ENCODE measurements at places on chromosomes 4 and X.

DNA sequence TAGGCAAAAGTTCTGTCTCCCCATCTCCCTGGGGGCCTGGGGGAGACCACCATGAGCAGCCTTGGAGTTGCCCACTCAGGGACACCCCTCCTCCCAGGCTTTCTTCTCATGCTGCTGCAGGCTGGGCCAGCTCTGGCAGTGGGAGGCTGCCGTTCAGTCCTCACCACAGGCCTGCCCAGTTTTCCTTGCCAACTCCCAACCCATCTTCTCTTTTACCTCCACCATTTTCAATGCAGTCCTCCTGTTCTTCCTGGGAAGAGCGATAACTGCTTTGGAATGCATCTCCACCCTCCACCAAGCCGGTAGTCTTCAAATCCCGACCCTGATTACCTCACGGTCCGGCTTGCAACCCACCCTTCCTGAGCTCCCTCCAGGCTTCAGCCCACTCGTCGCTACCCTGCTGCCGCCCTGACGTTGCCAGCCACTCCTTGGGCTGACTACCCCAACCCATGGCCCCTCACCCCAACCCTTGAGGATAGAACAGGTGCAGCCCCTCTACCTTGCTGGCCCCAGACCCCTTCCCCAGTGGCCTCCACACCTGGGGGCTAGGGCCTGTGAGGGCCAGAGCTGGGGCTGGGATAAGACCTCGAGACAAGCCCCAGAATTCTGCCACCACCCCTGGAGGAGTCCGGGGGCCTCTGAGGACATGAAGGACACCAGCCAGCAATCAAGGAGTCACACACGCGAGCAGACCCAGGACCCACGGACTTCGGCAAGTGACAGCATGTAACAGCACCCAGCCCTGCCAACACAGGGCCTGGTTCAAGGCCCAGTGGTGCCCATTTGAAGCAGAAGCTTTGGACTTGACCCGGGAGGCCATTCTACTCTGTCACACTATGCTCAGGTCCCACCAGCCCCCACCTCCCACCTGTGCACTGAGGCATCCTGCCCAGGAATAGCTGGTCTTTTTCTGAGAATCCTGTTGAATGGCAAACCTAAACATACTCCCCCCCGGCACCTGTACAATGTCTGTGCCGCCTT is 9.2 kb downstream of the WDR1 start:
- no peak for DNase-seq

- DNase-seq = peak; percentile 33
Observed at GRCh38 chrX:149830192-149830873, 48.6 kb downstream of the MAGEA9 start.

DNA sequence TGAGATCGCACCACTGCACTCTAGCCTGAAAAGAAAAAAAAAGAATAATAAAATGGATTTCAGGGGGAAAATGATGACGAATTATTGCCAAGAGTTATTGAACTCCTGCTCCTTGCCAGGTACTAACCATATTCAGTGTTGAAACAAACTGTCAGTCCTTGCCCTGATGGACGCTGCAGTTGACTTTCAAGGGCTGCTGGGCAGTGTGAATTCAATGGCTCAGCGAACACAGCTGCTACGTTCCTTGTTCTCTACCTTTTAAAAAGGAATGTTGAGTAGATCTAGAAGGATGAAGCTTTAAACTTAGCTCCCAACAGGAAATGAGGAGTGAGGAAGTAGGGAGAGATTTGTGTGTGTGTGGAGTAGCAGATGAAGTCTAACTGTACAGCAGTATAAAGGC is 2.7 kb downstream of the LIMCH1 start:
- no peak for DNase-seq

DNA sequence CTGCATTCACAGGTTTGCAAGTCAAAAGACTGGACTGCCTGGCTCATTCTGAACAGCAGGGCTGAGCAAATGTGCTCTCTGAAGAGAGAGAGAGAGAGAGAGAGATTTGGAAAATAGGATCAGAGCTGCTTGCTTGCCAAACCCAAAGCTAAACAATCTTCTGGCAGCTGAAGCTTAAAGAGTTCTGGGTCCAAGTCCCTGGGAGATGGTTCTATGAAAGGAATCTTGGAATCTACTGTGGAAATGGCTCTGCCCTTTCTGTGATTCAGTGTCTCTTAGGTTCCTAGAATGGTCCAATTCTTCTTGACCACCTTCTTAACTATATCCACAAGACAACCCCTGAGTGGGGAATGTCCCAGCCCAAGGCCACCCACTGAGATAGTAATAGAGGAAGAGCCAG is 66.1 kb upstream of the EFNB1 start:
- no peak for DNase-seq

- no peak for DNase-seq
Observed at GRCh38 chr4:104272966-104273365, 221.7 kb downstream of the CXXC4 start.

DNA sequence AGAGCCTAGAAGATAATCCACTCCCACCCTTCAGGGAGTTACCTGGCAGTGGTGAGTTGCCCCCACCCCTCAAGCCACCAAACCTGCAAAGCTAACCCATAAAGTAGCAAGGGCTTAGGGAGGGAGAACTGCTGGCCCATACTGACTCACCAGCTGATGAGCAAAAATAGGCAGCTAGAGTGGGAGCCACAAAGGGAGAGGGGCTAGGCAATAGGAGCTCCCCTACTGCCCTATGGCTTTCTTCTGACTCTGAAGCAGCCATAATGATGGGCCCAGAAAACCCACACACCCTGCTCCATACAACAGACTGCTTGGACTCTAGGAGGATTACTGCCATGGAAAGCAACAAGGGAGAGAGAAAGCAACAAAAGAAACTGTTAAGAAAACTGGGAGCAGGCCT is 8.0 kb downstream of the SNX12 start:
- DNase-seq = no peak

DNA sequence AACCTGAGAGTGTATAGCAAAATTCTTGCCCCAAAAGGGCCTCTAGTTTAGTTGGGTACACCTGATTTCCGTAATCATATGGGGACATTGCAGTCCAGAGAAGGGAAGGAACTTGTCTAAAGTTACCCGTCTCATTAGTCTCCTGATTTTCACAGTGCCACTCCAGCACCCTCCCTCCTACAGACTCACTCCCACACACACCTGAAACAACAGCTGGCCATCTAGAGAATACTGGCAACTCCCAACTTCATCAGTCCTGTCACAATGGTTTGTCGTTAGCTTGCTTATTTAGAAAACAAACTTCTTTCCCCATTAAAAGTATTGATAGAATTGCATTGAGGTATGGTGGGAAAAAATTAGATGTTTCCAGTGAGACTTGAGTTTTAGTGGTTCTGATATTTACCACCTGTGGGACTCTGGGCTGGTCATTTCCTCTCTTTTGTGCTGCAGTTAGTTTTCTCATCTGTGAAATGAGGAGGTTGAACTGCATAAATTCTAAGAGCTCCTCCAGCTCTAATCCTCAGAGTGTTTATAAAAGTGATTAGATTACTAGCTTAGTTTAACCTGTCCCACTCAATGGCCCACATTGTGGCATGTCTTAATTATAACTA is 1.7 kb downstream of the IL13RA1 start:
- DNase-seq = no peak

GRCh38 chr4:28014469-28014868 is 1153.8 kb downstream of the STIM2 start:
- DNase-seq = no peak

DNA sequence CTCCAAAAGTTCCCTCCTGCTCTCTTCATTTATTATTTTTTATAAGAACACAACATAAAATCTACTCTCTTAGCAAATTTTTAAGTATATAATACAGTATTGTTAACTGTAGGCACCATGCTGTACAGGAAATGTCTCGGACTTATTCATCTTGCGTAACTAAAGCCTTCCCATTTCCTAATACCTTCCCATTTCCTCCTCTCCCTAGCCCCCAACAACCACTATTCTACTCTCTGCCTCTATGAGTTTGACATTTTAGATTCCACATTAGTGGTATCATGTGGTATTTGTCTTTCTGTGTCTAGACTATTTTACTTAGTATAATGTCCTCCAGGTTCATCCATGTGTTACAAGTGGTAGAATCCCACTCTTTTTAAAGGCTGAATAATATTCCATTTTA is 15.8 kb upstream of the SYTL4 start:
- DNase-seq = no peak

All from hepatocyte (in vitro differentiated cells).